CD4-positive, alpha-beta T cell (primary cell): ENCODE measurements at places on chromosomes 6 and 20.

- no peaks in the 10 kb centered on the region for H3K36me3 ChIP-seq
- no peaks in the 10 kb centered on the region for H3K4me1 ChIP-seq
- DNase-seq: no peak
- no peak overlapping the region for H3K4me3 ChIP-seq
- H3K27me3 ChIP-seq: no peaks in the 10 kb centered on the region
Measured at GRCh38 chr6:137957471-137957870, 90.4 kb downstream of the TNFAIP3 start.

DNA sequence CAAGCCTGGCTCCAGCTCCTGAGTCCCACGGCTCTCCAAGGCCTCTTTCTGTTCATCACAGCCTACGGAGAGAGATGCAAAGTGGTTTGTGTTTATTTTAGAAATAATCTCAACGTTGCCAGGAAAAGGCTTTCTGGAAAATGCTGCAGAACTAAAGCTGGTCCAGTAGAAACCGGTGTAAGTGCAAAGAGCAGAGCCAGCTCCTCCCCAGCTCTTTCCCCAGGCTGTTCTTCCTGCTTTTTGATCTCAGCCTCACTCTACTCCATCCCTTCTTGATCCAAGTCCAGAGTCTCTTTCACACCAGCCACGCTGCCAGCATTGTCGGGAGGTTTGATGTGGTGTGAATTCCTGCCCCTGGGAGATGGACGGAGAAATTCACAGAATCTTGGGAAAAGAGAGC, 69.8 kb downstream of the TMEM170B start:
- no peak overlapping the region for H3K27ac ChIP-seq
- H3K36me3 ChIP-seq: no peaks in the 10 kb centered on the region
- DNase-seq: no peak
- H3K27me3 ChIP-seq: no peaks in the 10 kb centered on the region

DNA sequence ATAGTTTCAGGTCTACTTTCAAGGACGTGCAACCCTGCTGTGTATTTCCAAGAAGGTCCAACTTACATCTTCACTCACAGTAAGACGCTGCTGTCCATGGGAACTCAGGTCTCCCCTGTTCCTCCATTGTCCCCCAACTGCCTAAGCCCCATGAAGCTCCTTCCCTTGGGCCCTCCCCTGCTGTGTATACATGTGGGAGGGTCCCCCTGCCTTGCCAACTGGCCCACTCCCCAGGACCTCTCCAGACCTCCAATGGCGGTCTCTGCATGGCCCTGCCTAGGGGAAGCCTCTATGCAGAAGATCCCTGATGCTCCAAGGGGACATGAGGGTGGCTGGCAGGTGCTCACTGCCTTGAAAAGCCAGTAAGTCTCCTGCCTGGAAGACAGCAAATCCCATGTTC, 186.7 kb upstream of the CST7 start:
- no peak overlapping the region for H3K4me3 ChIP-seq
- H3K27me3 ChIP-seq: no peaks in the 10 kb centered on the region
- no peaks in the 10 kb centered on the region for H3K4me1 ChIP-seq
- no peak for DNase-seq

GRCh38 chr20:57980506-57980905, 247.9 kb downstream of the ANKRD60 start:
- no peaks in the 10 kb centered on the region for H3K4me1 ChIP-seq
- H3K27me3 ChIP-seq: peaks cover 2% of the 10 kb centered on the region
- H3K4me3 ChIP-seq: no peak overlapping the region
- H3K27ac ChIP-seq: no peak overlapping the region
- DNase-seq: no peak
- no peaks in the 10 kb centered on the region for H3K36me3 ChIP-seq

GRCh38 chr20:53852014-53852413, 218.4 kb downstream of the BCAS1 start:
- H3K4me1 ChIP-seq: peaks cover 21% of the 10 kb centered on the region
- H3K27ac ChIP-seq: no peak overlapping the region
- no peaks in the 10 kb centered on the region for H3K36me3 ChIP-seq
- no peak for DNase-seq

GRCh38 chr6:20412682-20413073, 11.0 kb downstream of the E2F3 start:
- no peak overlapping the region for H3K4me3 ChIP-seq
- no peaks in the 10 kb centered on the region for H3K27me3 ChIP-seq
- no peak for DNase-seq
- H3K4me1 ChIP-seq: peaks cover 46% of the 10 kb centered on the region
- H3K36me3 ChIP-seq: peaks cover 3% of the 10 kb centered on the region

DNA sequence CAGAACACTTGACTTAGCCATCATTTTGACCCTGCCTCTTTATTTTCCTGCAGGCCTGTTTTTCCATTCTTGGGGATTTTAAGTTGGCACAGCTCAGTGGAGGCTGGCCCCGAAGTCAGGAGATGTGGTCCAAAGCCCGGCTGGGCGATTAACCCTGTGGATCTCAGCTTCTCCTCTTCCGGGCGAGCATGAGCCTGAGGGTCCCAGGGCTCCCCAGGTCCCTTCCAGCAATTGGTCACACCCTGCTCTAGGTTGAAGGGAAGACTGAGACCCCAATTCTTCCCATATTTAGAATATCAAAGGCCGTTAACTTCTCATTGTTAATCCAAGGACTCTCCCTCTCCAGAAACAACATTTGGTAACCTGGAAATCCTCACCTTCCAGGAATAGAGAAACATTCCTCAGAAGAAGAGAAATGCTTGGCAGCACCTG, 2.3 kb downstream of the THBS2 start:
- peaks cover 7% of the 10 kb centered on the region for H3K4me1 ChIP-seq
- H3K36me3 ChIP-seq: no peaks in the 10 kb centered on the region
- DNase-seq: no peak
- peaks cover 41% of the 10 kb centered on the region for H3K27me3 ChIP-seq
- no peak overlapping the region for H3K4me3 ChIP-seq

- no peaks in the 10 kb centered on the region for H3K27me3 ChIP-seq
- H3K36me3 ChIP-seq: no peaks in the 10 kb centered on the region
- DNase-seq: no peak
- H3K27ac ChIP-seq: no peak overlapping the region
- no peak overlapping the region for H3K4me3 ChIP-seq
- no peaks in the 10 kb centered on the region for H3K4me1 ChIP-seq
Measured at GRCh38 chr6:119523556-119523955, 174.0 kb upstream of the MAN1A1 start.

DNA sequence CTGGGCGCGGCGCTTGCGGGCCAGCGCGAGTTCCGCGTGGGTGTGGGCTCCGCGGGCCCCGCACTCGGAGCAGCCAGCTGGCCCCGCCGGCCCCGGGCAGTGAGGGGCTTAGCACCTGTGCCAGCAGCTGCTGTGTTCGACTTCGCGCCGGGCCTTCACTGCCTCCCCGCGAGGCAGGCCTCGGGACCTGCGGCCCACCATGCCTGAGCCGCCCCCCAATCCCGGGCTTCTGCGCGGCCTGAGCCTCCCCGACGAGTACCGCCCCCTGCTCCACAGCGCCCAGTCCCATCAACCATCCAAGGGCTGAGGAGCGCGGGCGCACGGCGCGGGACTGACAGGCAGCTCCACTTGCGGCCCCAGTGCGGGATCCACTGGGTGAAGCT, 36.2 kb downstream of the RIOK1 start:
- H3K27ac ChIP-seq: no peak overlapping the region
- H3K4me1 ChIP-seq: no peaks in the 10 kb centered on the region
- no peak overlapping the region for H3K4me3 ChIP-seq
- no peaks in the 10 kb centered on the region for H3K27me3 ChIP-seq

DNA sequence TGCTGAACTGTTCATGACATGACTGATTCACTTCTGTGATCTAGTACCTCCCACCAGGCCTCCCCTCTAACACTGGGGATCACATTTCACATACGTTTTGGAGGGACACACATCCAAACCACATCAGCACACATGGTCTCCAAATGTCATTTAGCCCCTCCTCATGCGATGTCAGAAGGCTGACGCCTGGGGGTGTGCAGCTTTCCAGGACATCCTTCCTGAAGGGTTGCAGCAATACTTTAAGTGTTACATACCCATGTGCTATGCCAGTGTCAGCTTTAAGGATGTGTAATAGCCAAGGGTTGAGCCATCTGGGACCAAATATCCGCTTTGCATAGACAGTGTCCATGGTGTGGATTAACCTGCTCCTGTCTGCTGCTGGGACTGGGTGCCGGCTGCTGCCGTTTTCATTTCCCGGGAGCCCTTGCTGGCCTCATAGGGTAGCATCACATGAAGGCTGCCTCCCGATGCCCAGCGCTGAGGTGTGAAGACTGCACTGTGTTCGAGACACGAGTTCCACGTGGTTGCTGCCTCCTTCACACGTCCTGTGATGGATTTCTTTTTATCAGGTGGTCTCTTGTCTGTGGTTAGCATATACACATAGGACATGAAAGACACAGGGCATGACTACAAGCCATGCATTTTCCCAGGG, 219.0 kb downstream of the THBS2 start:
- no peak overlapping the region for H3K4me3 ChIP-seq
- H3K27ac ChIP-seq: no peak overlapping the region
- DNase-seq: no peak

DNA sequence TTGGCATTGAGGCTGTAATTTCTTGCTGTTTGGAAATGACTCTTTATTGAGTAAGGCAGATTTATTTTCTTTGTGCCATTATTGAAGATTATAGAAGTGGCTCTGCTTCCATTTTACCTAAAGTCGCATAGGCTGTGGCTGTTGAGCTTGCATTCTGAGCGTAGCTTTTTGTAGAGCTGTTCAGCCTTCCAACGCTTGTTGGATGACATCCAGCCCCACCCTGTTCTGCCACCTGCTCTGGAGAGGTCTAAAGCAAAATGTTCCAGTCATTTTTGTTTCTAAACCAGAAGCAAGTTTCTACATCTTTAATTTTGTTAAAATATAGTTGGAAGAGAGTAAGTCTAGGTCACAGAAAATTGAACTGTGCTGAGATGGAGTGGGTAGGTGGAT, 24.4 kb downstream of the UST start:
- no peak overlapping the region for H3K27ac ChIP-seq
- H3K4me3 ChIP-seq: no peak overlapping the region
- DNase-seq: no peak
- no peaks in the 10 kb centered on the region for H3K27me3 ChIP-seq

DNA sequence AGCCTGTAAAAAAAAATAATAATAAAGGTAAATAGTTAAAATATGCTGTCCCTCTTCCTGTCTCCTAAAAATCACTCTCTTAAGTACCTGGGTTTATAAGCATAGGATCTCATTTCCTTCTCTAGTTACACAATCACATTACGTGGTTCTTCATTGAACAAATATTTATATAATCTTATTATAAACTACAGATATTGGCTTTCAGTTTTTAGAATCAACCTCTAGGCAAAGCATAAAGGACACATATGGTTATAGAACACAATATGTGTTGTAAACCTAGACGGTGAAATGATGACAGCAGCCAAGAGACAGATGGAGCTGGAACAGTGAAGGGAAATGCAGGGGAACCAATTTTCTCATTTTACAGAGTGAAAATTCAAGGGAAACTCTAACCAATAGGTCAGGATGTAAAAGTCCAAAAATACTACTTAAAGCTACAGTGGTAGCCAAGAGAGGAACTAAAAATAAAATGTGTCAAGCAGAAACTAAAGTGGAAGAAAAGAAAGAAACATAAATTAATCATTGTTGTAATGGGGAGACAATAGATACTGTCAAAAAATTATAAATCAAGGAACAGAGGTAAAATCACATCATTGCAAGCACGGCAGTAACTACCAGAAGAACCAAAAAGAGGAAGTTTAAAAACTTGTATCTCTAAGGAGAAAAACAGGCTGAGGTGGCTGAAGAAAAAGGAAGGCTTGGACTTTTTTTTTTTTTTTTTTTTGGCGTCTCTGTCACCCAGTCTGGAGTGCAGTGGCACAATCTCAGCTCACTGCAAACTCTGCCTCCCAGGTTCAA, 82.8 kb upstream of the CDYL start:
- no peak overlapping the region for H3K27ac ChIP-seq
- H3K27me3 ChIP-seq: peaks cover 3% of the 10 kb centered on the region
- no peak overlapping the region for H3K4me3 ChIP-seq
- DNase-seq: no peak
- no peaks in the 10 kb centered on the region for H3K36me3 ChIP-seq
- no peaks in the 10 kb centered on the region for H3K4me1 ChIP-seq

DNA sequence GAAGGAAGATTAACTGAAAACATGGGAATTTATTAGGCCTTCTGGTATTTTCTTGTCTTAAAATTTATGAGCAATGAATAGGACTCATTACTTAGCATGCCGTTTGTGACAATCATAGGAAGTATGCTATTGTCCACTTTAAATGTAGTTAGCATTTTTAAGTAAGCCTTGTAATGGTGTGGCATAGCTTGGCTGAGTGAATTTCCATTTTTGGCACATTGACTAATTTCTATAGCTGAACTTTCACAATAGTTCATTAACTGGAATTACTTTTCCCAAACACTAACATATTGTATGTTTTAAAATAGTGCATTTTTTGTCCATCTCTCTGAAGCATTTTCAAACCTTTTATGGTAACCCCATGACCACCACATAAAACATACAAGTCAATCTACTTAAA, 15.7 kb downstream of the RSPO3 start:
- no peaks in the 10 kb centered on the region for H3K36me3 ChIP-seq
- H3K4me1 ChIP-seq: no peaks in the 10 kb centered on the region
- H3K27ac ChIP-seq: no peak overlapping the region
- H3K4me3 ChIP-seq: no peak overlapping the region

GRCh38 chr6:144190593-144190992, 40.3 kb downstream of the STX11 start:
- no peaks in the 10 kb centered on the region for H3K27me3 ChIP-seq
- H3K27ac ChIP-seq: no peak overlapping the region
- no peaks in the 10 kb centered on the region for H3K4me1 ChIP-seq
- DNase-seq: no peak

DNA sequence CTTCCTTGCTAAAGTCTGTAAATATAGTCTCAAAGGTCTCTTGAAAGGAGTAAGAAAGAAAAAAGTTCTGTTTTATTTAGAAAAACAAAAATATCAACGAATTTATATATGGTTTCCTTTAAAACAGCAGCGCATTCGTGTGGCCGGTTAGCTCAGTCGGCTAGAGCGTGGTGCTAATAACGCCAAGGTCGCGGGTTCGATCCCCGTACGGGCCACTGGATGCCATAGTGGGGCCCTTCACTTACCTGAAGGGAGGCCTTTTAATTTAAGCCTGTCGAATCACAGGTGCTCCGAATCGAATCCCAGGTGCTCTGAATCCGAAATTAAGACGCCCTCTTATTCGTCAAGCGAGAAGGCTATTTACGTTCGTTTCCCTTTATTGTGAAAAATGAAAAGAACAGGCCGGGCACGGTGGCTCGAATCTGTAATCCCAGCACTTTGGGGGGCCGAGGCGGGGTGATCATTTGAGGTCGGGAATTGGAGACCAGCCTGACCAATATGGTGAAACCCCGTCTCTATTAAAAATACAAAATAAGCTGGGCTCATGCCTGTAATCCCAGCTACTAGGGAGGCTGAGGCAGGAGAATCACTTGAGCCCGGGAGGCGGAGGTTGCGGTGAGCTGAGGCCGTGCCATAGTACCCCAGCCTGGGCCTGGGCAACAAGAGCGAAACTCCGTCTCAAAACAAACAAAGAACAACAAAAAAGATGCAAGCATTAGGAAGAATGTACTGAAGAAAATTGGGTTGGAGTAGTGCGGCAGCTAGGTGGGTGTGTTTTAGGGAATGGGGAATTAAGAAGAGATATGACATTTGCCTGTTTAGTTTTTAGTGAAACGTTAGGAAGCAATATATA, 195.8 kb upstream of the ZNF184 start:
- H3K27ac ChIP-seq: no peak overlapping the region
- peaks cover 28% of the 10 kb centered on the region for H3K4me1 ChIP-seq
- no peaks in the 10 kb centered on the region for H3K36me3 ChIP-seq
- peaks cover 90% of the 10 kb centered on the region for H3K27me3 ChIP-seq

GRCh38 chr20:15653396-15654207, 919.6 kb downstream of the KIF16B start:
- H3K27ac ChIP-seq: no peak overlapping the region
- H3K4me1 ChIP-seq: no peaks in the 10 kb centered on the region
- no peaks in the 10 kb centered on the region for H3K36me3 ChIP-seq
- no peaks in the 10 kb centered on the region for H3K27me3 ChIP-seq
